ENCODE measurements at places on chromosomes 6 and 20.

- no peak for DNase-seq
These were observed 260.0 kb upstream of the CDYL start for GRCh38 chr6:4516206-4516605.

- DNase-seq = no peak
These were observed 9.2 kb upstream of the PRSS16 start for GRCh38 chr6:27238010-27238983.

- no peak for DNase-seq
These were observed 540.6 kb downstream of the QKI start for GRCh38 chr6:163955096-163955495.

GRCh38 chr6:116933485-116933884, 56.4 kb downstream of the RFX6 start:
- no peak for DNase-seq

DNA sequence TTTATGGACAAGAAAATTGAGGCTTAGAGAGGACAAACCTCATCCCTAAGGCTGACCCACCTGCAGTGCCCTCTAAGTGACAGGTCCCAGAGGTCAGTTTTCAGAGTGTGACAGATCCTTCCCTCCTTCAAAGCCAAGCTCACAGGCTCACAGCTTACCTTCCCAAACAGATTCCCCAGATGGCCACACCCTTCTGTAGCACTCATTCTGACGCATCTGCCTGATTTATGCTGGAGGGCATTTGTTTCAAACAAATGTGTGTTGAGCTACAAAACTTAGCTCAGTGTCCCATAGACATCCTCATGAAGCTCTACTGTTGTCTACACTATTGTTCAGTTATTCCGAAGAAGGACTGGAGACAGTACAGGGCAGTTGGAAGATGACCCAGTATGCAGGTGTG, 60.6 kb upstream of the RIN2 start:
- no peak for DNase-seq

- peak; percentile 3 for DNase-seq
These were observed 209.5 kb downstream of the SAMD5 start for GRCh38 chr6:147717991-147718390.

DNA sequence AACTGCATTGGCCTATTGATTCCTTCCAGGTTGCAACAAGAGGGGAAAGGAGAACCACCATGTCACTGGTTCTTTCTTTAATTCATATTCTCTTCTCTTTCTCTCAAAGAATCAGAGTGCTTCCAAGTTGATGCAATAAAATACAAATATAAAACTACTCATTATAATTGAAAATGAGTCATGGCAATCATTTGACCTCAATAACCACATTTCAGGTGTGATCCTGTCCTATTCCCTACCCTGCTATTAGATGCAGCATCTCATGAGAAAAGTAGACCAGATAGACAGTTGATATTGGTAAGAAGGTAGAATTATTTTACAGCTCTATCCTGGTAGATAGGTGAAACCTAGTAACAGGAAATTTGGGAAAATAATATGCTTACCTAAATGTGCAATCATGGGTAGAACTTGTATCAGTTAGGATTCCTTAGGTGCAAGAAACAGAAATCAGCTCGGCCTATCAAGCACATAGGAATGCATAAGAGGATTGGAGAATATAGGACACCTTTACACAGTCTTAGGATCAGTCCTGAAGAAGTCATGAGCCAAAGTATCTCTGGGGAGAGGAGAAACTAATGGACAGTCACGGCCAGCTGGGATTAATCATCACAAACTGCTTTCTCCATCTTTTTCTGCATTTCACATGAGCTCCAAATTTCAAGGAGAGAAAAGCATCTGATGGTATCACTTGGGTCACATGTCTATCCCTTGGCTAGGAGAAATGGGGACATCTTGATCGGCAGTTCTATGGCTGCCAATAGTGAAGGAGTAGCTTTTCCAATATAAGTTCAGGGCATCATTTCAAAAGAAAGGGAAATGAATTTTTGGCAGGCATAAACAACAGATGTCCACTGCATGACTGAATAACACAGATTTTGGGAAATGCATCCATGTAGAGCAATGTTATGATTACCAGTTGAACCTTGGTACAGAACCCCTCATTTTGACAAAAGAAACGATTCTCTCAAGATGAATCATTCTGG, 19.3 kb upstream of the RNF146 start:
- no peak for DNase-seq

GRCh38 chr20:33433465-33434234, 9.9 kb downstream of the SNTA1 start:
- no peak for DNase-seq

GRCh38 chr20:48278961-48279481, 493.7 kb upstream of the SULF2 start:
- DNase-seq = no peak

GRCh38 chr20:44014807-44015732, 100.4 kb downstream of the TOX2 start:
- peak; percentile 93 for DNase-seq

- no peak for DNase-seq
These were observed 162.3 kb upstream of the PDE10A start for GRCh38 chr6:165825256-165825815.

GRCh38 chr6:9458424-9458823, 956.5 kb downstream of the TFAP2A start:
- DNase-seq = no peak

DNA sequence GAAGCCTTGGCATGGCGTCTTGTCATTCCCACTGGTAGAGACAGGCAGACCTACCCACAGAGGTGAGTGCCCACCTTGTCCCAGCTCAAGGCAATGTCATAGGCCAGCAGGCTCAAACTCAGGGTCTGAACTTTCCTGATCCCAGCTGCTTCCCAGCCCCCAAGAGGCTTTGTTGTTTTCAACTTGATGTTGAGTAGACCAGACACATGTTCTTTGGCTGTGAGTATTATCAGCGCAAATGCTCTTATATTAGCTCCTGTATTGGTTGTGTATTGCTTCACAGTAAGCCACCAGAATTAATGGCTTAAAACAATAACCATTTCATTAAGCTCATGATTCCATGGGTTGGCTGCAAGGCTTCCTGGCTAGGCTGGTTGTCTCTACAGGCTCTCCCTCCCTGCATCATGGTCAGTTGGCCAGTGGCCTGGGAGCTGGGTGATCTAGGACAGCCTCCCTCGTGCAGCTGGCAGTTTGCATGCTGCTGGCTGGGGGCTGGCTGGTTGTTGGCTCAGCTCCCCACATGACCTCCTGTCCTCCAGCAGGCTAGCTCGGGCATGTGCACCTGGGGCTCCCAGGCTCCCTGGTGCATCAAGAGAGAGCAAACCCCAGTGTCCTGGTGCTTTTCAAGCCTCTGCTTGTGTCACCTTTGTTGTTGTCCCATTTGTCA, 21.6 kb downstream of the TOX2 start:
- DNase-seq = no peak

DNA sequence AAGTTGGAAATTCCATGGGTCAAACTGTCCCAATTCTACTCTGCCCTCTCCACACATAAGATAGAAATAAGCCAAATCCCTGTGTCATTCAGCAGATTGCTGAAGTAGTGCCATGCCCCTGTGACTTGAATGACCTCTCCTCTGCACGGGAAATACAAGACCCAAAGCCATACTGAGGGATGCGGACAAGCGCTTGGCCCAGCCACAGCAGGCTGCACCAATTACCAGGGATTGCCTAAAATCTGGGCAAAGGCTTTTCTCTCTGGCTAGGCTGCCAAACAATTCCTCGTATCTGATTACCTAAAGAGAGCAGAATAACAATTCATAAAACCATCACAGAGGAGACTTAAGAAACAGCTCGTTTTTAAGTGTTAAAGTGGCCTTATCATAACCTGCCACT, 421.8 kb upstream of the JARID2 start:
- DNase-seq = no peak

- no peak for DNase-seq
These were observed 167.0 kb downstream of the GMPR start for GRCh38 chr6:16405375-16405774.

- no peak for DNase-seq
These were observed 230.2 kb upstream of the RIMS1 start for GRCh38 chr6:71656121-71656520.

DNA sequence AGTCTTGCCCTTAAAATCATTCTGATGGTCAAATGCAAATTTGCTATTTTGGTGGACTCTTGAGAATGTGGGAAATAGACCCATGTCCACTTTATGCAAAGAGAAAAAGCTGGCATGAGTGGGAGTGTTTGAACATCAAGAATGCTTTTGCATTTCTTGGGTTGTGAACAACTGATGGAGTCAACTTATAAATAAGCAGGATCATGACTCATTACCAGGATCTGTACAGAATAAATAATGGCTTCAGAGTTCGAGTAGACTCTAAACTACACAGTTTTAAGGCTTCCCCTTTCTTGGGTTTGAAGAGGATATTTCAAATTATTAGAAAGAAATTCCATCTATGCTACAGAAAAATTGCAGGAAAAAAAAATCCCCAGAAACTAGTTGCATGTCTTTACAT, 195.5 kb downstream of the EYA4 start:
- DNase-seq = no peak

- no peak for DNase-seq
These were observed 2.8 kb downstream of the TAF11 start for GRCh38 chr6:34884996-34885395.

GRCh38 chr20:2342243-2342642, 38.5 kb upstream of the TGM6 start:
- no peak for DNase-seq

GRCh38 chr6:122734529-122735395, 44.8 kb upstream of the FABP7 start:
- DNase-seq = no peak

- DNase-seq = no peak
These were observed 31.5 kb upstream of the POLR1H start for GRCh38 chr6:30029588-30029987.

GRCh38 chr20:33443006-33443511, 504 bp downstream of the SNTA1 start:
- DNase-seq = no peak

- no peak for DNase-seq
These were observed 697.6 kb downstream of the HACE1 start for GRCh38 chr6:104162036-104162669.

GRCh38 chr20:35257175-35257909, 20.6 kb downstream of the MMP24OS start:
- DNase-seq = no peak
